NCI-H748 treated with DMSO at 0.1 percent for 48 hours (cell line): ENCODE measurements at places on chromosomes 6 and 20.

DNA sequence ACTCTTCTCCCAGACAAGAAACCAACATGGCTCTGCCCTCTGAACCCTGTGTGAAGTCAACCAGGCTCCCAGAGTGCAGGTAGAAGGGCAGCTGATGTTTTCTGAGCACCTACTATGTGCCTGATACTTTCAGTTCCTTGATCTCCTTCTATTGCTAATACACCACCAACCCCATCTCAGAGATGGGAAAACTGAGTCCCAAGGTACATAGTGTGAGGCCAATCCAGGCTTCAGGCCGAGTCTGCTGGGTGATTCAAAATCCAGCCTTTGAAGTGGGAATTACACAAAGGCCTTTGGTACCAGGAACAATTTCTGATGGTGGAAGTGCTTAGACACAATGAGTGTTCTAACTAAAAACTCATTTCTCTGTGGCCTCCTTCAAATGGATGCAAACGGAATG, 96.3 kb downstream of the NFATC2 start:
- no peak for DNase-seq

- no peak for DNase-seq
Observed at GRCh38 chr20:60268491-60268890, 310.3 kb downstream of the CDH26 start.

GRCh38 chr20:52047811-52048764, 143.5 kb downstream of the ZFP64 start:
- no peak for DNase-seq

DNA sequence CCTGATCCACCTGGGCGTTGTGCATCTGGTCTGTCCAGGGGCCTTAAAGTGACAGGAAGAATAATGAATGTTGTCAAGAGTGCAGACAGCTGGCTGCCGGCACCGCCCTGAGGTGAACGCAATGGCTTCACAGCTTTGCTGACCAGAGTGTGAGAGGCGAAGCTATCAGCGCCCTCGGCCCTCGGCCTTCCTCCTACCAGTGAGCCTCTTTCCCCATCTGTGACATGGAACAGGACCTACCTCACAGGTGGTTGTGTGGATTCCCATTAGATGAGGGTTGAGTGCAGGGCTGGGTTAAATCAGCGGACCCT, 54.8 kb downstream of the CTCFL start:
- no peak for DNase-seq

DNA sequence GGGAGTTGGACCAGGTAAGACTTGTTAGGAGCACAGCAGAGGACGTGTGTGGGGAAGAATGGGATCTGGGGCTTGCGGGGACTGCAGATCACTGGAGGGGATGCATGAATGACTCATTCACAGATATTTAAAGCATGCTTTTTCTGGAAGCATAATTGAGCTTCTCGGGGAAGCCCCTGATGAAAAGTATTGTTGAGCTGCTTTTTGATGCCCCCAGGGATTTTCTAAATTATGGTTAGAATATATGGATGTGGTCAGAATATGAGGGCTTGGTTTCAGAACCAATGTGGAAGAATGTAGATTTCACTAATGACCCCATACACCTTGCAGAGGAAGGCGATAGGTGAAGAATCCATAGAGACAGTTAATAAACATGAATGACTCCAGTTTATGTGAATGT, 36.1 kb downstream of the GMPR start:
- no peak for DNase-seq

- DNase-seq, result no peak
Observed at GRCh38 chr6:121408321-121408720, 27.1 kb upstream of the GJA1 start.

DNA sequence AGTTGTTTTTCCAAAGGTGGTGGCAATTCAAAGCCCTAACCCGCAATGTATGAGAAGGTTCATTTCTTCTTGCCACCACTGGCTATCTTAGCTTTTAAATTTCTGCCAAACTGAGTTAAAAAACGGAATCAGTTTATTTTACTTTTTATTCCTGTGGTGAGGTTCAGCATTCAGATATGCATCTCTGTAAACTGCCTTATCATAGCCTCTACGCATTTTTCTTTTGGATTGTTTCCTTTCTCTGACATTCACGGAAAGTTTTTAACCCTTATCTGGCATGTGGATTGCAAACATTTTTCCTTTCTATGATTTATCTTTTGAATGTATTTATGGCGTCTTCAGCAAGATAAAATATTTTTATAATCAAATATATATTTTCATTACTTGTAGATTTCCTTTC, 37.7 kb downstream of the AK9 start:
- DNase-seq, result no peak

DNA sequence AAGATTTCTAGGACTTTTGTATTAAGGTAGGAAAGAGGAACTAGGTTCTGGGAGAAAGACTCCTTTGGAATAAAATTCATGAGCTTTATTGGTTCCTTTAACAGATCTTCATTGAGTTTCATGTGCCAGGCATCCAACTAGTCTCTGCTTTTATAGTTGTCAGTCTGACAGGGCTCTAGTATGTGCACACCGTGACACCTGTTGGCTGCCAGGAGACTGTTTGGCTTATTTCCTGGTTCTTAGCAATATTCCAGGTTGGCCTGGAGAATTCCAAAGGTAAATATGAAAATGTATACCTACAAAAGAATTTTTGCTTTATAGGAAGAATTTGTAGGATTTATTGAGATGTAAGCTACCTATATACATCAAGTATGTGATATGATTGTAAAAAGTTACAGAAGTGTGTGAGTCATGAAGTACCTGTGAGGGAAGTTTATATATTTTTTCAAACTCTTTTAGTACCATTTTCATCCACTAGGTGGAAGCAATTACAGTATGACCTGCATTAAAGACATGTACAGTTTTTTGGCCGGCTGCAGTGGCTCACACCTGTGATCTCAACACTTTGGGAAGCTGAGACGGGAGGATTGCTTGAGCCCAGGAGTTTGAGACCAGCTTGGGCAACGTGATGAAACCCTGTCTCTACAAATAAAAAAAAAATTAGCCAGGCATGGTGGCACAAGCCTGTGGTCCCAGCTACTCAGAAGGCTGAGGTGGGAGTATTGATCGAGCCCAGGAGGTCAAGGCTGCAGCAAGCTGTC, 35.2 kb downstream of the NDUFAF5 start:
- peak; percentile 77 for DNase-seq

GRCh38 chr6:151111670-151112069, 128.1 kb upstream of the AKAP12 start:
- no peak for DNase-seq

- DNase-seq, result no peak
Observed at GRCh38 chr6:3575166-3575565, 118.3 kb upstream of the SLC22A23 start.

DNA sequence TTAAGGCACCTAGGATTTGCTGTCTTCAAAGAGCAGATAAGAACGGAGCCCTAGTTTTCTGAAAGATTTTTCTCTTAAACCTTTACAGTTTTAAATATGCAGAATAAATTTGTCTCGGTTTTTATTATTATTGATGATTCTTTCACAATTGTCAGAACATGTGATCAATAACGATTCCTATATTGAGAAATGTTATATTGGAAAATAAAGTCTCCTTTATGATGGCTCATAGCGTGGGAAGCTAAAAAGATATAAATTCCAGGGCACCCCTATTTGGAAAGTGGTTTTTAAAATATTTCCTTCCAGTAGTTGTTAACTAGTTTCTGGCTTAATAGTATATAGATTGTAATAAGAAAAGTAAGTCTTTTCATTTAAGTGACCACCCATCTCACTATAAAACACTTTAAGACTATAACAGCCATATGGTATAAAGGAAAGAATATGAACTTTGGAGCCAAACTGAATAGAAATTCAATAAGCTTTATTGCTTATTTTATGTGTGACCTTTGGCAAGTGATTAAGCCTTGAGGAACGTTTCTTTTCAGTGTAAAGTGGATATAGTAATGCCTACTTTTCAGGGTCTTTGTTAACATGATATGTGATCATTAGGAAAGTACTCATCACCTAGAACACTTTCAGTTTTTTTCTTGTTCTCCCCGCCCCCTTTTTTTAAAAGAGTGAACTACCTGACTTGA, 369.6 kb downstream of the LAMA2 start:
- no peak for DNase-seq

GRCh38 chr6:166259296-166259977, 48.8 kb downstream of the PRR18 start:
- no peak for DNase-seq

- DNase-seq, result no peak
Observed at GRCh38 chr6:42136508-42137193, 5.8 kb downstream of the C6orf132 start.

DNA sequence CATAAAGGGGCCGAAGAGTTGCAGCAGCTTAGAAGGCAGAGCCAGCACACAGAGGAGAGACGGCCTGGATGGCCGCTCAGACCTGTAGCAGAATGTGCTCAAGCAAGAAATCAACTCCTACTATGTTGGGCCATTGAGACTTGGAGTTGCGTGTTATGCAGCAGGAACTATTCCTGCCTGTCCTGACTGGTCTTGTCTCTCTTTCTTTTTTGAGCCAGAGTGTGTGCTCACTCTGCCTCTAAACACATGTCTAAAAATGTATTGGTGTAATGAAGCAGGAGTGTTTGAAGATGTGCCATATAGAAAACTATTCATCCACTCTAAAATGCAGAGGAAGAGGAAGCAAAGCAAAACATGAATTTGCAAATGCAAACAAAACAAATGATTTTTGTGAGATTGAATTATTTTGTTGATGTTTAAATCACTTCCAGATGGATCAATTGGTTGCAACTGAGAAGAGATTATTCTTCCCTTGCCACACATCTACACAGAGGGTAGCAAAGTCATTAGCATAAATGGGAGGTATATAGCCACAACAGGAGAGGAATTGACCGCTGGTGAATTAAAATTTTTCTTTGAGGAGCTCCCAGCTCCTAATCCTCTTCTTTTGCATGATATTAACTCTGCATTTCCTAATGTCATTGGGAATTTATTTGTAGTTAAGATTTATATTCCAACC, 20.4 kb upstream of the SYNJ2 start:
- no peak for DNase-seq

- peak; percentile 98 for DNase-seq
Observed at GRCh38 chr6:6678185-6678671, 89.7 kb downstream of the LY86 start.

- DNase-seq, result no peak
Observed at GRCh38 chr6:152404936-152405595, 232.1 kb downstream of the SYNE1 start.

- DNase-seq, result peak; percentile 78
Observed at GRCh38 chr6:119493980-119494379, 144.4 kb upstream of the MAN1A1 start.

- DNase-seq, result no peak
Observed at GRCh38 chr6:101758368-101758767, 364.9 kb downstream of the GRIK2 start.

DNA sequence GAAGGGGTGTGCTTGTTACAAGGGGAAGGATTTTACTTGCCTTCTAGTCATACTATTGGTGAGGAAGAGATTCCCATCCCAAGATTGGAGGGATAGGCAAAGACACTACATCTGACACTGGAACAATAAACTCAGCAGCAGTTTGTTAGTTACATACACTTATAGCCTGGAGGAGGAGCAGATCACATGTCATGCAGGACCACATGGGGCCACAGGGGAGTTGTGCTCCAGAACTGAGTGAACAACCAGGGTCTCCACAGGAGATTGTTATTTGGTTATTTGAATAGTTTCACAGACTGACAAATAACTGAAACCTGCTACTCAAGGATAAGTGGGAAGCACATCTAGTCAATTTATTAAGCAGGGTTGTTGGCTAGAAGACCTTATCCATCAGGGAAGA, 559.4 kb upstream of the MANEA start:
- DNase-seq, result no peak

DNA sequence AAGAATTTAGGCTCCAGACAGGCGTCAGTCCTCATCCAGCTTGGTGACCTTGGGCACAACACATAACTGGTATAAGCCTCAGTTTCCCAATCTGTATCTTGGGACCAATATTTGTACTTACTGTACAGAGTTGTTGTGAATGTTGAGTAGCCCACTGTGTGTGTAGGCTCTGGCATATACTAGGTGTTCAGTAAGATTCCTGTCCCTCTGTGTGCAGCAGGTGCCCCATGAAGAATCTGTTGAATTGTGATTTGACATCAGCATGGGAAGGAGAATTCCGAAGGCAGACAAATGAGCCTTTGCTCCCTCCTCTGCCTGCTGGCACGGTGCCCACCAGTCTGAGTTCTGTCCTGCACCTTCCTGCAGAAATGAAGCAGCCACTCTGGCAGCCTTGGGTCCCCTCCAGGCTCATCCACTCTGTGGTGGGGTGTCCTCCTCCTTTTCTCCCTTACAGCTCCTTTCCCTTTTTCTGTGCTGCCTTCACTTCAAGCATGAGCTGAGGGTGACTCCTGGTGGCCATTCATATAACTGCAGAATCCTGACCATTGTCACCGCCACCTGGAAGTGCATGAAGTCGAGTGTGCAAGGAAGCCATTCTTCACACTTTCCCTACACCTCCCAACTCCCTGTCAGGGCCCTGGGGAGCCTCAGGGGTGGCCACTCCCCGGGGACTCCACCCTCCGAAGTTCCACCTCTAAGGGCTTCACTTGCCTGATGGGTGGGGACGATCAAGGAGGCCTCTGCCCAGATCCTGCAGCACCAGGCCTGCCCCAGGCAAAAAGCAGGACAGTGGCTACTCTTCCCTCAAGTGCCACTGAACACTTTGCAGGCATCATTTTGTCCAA, 48.2 kb downstream of the MRPL14 start:
- no peak for DNase-seq

GRCh38 chr20:63342561-63343459, 18.3 kb downstream of the CHRNA4 start:
- DNase-seq, result no peak

DNA sequence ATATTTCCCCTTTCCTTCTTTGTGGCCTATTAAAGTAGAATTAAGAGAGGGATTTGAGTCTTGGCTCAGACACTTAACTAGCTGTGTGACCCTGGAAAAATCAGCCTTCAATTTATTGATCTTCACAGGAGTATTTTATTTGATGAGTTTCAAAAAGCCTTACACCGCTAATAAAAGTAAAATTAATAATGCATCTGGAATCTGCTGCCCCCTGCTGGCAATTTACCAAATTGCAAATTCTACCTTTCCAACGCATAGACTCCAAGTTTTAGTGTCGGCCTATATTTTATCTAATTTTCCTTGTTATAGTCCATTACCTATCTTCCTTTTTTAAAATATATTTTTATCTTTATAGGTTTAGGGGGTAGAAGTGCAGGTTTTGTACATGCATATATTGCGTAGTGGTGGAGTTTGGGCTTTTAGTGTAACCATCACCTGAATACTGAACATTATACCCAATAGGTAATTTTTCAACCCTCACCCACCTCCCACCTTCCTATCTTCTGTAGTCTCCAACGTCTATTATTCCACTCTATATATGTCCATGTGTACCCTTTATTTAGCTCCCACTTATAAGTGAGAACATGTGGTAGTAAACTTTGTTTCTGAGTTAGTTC, 46.3 kb downstream of the GOPC start:
- peak; percentile 22 for DNase-seq

GRCh38 chr6:158205169-158205944, 37.2 kb downstream of the GTF2H5 start:
- DNase-seq, result no peak
